Heart right ventricle (tissue), 16 donors: ENCODE measurements at places on chromosomes 1 and 21. TPM values are rescaled to one million over a fixed set of nuclear protein-coding genes. Genes with fewer than 3 reads are reported as not detected.

The OR2L2 gene
- total RNA-seq: not detected

The AMY1C gene
- not detected for total RNA-seq

The CA6 gene
- total RNA-seq: not detected

DNA sequence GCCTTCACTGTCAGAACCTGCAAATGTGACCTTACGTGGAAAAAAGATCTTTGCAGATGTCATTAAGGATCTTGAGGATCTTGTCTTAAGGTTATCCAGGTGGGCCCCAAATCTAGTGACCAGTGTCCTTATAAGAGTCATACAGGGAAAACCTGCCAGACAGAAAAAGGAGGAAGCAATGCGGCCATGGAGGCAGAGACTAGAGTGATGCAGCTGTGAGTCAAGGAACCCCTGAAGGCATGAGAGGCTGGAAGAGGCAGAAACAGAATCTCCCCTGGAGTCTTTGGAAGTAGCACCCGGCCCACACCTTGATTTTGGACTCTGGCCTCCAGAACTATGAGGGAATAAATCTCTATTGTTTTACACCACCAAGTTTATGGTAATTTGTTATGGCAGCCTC is 36.5 kb upstream of the DNASE2B start:
- no peak for DNase-seq

GRCh38 chr1:227789084-227790033 is 26.1 kb upstream of the PRSS38 start:
- DNase-seq: no peak

DNA sequence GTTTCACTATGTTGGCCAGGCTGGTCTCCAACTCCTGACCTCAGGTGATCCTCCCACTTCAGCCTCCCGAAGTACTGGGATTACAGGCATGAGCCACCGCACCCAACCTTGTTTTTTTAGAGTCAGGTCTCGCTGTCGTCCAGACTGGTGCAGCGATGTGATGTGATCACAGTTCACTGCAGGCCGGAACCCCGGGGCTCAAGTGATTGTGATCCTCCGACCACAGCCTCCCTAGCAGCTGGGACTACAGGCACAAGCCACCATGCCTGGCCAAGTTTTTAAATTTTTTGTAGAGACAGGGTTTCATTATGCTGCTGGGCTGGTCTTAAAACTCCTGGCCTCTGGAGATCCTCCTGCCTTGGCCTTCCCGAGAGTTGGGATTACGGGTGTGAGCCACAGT is 46.1 kb upstream of the LIN9 start:
- no peak for DNase-seq
